ENCODE measurements at places on chromosomes 4 and X.

DNA sequence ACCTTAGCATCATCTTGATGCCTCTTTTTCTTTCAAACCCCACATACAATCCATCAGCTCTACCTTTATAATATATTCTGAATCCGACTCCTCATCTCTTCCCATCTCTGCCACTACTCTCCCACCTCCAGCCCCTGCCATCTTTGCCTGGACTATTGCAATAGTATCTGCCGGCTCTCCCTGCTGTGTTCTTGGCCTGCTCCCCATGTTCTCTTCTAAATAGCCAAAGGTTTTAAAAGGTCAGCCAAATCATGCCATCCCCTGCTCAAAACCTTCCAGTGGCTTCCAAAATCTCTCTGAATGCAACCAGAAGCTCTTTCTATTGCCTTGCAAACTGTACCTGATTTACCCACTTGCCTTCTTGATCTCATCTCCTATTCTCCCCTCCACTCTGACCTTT, 266.0 kb downstream of the PTTG2 start:
- no peak for DNase-seq

- DNase-seq = no peak
Measured at GRCh38 chr4:161892951-161893350, 270.8 kb downstream of the FSTL5 start.

- no peak for DNase-seq
Measured at GRCh38 chr4:6155996-6156750, 44.2 kb downstream of the JAKMIP1 start.

DNA sequence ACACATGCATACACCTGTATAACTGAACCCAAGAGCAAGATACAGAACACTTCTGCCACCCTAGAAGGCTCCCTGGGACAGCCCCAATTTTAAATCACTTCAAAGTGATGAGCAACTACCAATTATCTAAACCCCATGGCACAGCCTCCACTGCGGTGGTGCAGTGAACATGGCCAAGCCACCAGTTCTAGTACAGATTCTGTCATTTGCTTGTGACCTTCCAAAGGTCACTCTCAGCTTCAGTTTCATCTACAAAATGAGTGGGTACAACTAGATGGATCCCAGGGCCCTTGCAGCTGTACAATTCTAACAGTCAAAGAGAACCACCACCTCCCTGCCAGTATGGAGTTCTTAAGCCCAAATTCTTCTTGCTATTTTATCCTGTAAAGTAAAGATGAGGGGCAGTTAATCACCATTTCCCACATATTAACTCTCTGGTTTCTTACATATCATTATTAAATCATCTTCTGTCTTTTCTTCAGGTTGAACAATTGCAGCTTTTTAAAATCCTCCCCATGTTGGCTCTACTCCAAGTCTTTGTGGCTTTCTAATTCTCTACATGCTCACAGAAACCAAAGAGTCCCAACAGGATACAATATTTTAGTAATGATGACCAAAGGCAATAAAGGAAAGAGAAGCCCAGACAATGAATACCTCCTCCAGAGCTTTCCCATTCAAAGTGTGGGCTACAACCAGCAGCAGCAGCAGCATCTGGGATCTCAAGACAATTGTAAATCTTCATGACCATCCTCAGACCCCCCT, 39.0 kb upstream of the GPM6B start:
- no peak for DNase-seq

DNA sequence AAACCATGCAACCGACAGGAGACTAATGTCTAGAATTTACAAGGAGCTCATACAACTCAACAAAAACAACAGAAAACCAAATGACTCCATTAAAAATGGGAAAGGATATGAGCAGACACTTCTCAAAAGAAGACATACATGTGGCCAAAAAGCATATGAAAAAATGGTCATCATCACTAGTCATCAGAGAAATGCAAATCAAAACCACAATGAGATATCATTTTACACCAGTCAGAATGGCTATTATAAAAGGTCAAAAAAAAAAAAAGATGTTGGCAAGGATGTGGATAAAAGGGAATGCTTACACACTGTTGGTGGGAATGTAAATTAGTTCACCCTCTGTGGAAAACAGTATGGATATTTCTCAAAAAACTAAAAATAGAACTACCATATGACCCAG, 50.5 kb upstream of the CHRDL1 start:
- DNase-seq = no peak

GRCh38 chr4:121877041-121877773, 6.9 kb upstream of the BBS7 start:
- DNase-seq = no peak

DNA sequence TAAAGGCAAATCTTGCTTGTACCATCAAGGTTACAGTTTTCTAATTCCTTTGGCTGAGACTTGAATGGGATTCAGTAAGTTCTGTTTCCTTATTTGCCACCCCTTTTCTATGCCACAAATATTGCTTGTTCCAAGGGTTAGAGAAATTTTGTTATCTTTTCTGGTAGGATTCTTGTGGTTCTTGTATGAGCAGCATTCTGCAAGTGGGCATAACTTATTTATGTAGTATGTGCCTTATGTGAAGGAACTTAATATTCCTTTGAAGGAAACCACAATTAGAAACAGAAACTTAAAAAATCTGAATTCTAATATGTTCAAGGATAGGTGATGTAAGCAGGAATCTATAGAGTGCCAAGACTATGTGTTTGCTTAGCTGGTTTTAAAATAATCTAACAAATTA, 53.1 kb upstream of the TSPAN5 start:
- no peak for DNase-seq

- DNase-seq = no peak
Measured at GRCh38 chrX:114451397-114451796, 132.5 kb upstream of the HTR2C start.

- DNase-seq = no peak
Measured at GRCh38 chr4:184812651-184813181, 13.1 kb downstream of the ACSL1 start.

DNA sequence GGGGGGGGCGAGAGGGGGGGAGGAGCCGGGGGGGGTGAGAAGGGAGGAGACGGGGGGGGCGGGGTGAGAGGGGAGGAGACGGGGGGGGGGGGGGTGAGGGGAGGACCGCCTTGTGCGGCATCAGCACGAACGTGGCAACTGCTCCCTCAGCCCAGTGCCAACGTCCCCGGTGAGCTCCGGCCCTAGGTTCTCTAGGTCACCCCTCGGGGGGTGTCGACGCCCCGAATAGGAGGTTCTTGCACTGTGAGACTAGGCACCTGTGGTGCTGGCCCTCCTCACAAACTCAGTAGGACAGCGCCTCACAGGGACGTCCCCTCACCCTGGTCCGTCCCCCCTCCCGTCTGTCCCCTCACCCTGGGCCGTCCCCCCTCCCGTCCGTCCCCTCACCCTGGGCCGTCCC, 21.5 kb upstream of the GTPBP6 start:
- no peak for DNase-seq

DNA sequence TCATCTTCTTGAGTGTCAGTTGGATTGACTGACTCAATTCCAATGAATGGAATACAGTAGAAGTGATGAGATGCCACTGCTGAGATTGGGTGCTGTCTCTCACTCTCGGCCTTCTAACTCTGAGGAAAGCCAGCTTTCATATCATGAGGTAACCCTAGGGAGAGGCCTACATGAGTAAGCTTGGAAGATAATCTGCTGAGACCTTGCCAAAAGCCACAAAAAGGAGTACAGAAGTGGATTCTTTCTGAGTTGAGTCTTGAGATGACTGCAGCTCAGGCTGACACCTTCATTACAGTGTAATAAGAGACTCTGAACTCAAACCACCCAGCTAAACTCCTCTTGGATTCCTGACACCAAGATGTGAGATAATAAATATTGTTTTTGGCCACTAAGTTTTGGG, 537.4 kb upstream of the MAGEB18 start:
- no peak for DNase-seq

GRCh38 chr4:42541647-42542046, 115.3 kb downstream of the ATP8A1 start:
- no peak for DNase-seq

- no peak for DNase-seq
Measured at GRCh38 chr4:138650929-138651448, 364.6 kb upstream of the NOCT start.

DNA sequence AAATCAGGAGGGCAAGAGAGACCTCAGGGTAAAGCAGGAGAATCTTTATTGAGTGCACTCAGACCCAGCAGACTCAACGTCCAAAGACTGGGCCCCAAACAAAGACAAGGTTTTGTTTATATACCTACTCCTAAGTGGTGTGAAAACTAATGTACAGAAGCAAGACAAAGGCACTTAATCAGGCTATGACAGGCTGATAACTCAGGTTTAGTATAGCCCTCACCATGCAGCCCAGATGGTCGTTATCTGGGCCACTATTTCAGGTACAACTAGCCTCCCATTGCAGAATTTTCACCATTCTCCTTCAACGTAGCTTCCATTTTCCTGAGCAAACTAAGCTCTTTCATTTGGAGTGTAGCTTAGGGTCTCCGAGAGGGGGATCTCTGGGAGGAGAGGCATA, 36.9 kb downstream of the SULT1E1 start:
- DNase-seq = no peak

DNA sequence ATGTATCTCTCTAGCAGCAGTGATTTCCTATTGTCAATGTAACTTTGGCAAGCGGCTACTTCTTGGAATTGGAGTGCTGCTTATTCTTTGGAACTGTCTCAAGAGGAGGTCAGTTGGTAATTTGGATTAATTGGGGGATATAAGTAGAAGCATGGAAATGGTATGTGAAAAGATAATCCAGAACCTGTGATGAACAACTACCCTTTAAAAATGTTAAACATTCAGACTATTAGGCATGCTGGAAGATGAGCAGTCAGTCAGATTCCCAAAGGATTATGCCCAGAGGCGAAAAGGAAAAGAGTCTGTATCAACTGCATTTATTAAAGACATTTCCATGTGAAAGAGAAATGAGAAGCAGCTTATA, 62.5 kb downstream of the SEC24D start:
- no peak for DNase-seq

DNA sequence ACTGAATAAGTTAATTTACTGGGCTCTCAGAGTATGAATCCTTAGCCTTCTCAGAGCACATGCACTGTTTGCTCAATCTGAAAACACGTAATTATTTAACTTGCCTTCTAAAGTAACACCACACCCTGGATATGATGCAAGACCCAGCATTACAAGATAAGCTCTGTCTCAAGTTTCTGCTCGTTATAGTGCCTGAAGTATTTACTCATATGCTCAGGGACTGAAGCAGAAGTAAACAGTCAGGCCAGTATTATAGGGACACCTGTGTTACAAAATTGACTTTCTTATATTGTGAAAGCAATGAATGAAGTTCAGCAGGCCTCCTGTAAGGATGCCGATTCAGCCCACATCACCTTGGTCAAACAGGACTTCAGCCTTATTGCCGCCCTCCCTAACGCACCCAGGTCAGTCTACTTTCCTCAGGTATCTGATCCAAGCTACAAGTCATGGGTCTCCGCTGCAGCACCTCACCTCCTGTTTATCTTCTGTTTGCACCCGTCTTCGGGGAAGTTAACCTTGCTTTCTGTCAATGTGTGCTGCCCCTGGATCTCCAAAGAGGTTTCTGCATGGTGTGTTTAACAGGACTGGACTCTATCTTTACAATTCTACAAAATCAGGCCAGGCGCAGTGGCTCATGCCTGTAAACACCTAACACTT, 42.8 kb upstream of the KLF3 start:
- DNase-seq = no peak

GRCh38 chrX:115898382-115899001, 272.1 kb upstream of the AGTR2 start:
- DNase-seq = no peak

DNA sequence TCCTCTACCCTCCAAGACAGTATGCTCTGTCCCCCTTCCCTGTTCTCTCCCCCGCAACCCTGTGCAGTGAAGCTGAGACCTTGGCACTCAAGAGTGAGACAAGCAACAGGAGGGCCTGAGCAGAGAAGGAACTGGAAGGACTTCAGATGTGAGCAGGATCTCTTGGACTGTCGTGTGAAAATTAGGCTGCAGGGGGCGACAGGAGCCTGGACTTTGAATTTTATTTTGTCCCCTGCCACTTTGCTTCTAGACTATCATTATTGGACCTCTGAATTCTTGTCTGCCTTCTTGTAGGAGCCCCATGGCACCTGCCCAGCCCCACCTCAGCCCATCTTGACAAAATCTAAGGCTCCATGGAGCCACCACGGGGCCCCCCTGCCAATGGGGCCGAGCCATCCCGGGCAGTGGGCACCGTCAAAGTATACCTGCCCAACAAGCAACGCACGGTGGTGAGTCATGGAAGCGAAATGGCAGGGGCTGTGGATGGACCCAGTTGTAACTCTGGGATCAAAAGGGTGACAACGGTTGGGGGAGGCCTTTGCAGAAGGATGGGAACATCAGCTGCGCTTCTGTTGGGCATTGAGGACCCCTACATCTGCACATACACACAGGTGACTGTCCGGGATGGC, 1.7 kb downstream of the ARAF start:
- no peak for DNase-seq

DNA sequence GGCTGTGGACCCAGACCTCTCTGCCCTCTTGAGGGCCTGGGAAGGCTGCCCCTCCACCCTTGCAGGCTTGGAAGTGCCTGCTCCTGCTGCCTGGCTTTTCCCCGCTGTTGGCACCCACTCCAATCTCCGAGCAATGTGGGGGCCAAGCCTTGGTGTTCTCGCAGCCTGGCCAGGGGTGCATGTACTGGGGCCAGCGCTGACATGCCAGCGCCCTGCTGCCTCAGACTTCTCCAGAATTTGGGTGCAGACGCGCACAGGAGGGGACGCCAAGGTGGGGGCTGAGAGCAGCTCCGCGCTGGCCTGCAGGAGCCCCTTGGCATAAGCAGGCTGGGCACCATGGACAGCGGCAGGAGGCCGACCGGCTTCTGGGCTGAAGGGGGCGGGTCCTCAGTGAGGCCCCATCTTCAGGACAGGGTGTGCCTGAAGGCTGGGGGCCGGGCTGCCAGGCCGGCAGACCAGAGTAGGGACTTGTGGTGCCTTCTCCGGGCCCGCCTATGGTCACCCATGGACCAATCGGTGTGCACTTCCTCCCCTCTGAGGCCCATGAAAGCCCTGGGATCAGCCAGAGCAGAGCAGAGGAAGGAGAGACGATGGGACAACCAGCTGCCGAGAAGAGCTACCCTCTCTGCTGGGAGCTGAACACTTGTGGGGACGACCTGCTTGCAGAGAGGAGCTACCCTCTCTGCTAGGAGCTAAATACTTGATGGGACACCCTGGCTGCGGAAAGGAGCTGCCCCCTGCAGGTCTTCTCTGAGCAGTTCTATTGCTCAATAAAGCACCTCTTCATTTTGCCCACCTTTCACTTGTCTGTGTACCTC, 118.3 kb downstream of the DNAAF6 start:
- no peak for DNase-seq

- peak; percentile 41 for DNase-seq
Measured at GRCh38 chr4:38160487-38161207, 200.4 kb downstream of the PTTG2 start.

DNA sequence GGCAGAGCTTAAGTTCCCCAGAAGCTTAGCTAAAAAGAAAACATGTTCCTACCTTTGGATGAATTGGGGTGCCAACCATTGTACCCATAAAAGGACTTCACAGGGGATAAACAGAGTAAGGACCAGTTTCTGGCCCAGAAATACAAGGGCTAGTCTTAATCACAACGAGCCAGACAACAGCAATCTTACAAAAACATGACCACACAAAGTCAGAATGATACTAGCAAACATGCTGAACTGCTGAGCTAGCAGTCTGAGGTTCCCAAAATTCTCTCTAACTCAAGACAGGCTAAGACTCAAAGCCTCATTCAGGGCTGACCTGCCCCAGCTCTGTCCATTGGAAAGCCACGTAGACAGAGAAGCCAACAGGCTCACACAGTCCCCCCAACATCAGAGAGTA, 40.3 kb downstream of the ATP11C start:
- no peak for DNase-seq

- DNase-seq = no peak
Measured at GRCh38 chr4:78644744-78645330, 93.3 kb downstream of the ANXA3 start.
